Activated T-helper 1 cell treated with anti-CD3 and anti-CD28 coated beads, Interleukin-12 subunit alpha, Interleukin-12 subunit beta, Interleukin-2, Interleukin-4 antibody, amounts not matched to agents 30 ng/mL and 10 ng/mL and 1 ng/mL, durations not matched to agents 14 hours and 24 hours and 36 hours (primary cell): ENCODE measurements at places on chromosomes 16 and 17.

DNA sequence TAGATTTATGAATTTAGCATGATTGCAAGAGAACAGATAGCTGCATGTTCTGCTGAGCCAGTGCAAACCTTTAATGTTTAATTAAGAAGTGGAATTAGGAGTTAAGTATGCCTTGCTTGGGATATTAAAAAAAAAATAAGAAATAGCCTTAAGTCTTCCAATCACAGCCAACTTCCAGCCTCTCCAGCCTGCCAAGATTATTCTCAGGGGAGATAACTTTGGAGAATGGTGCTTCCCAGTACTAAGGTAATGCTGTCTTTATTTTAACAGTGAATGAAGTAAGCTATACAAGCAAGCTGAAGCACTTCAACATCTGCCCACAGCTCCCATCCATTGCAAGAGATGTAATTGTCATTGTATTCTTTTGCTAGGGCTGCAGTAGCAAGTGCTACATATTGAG lies 389.5 kb upstream of the ASIC2 start:
- no peak overlapping the region for H3K27ac ChIP-seq
- no peaks in the 10 kb centered on the region for H3K27me3 ChIP-seq
- no peak overlapping the region for H3K4me3 ChIP-seq

- H3K4me3 ChIP-seq, result no peak overlapping the region
- peaks cover under 1% of the 10 kb centered on the region for H3K27me3 ChIP-seq
- H3K36me3 ChIP-seq, result peaks cover 6% of the 10 kb centered on the region
- H3K27ac ChIP-seq, result no peak overlapping the region
Observed at GRCh38 chr17:77345260-77345910, 204.6 kb downstream of the SEC14L1 start.

DNA sequence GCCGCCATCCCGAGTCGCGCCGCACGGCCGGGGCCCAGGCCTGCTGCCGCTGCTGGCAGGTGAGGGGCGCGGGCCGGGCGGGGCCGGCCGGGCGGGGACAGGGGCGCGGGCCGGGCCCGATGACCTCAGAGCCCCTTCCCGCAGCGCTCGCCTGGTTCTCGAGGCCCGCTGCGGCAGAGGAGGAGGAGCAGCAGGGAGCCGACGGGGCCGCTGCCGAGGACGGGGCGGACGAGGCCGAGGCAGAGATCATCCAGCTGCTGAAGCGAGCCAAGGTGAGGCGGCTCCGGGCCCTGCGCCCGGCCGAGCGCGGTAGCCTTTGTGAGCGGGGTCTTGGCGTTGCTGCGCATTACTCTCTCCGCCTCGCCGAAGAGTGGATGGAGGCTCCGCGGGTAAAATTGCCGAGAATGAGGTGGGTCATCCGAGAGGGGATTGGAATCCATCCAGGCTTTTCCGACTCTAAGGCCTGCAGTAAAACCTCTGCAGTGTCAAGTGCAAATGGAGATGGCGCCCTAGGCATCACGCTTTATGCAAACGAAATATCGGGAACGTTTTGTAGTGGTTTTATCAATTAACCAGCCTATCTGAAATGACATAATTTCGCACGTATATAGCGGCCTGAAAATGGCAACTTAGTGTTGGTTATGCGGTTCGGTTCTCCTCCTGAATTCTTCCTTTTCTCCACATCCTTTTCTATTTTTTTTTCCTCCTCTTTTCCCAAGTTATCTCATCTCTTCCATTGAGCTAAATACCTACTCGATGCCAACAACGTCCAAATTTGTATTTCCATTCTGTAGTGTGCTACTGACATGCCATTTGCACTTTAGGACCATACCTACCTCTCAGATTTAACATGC lies 577 bp downstream of the TTC19 start:
- no peak for DNase-seq
- peaks cover 35% of the 10 kb centered on the region for H3K4me1 ChIP-seq
- peak overlapping the region; percentile 96 for H3K27ac ChIP-seq
- H3K4me3 ChIP-seq, result peak overlapping the region; percentile 96

- no peak overlapping the region for H3K27ac ChIP-seq
- peaks cover 13% of the 10 kb centered on the region for H3K27me3 ChIP-seq
- no peaks in the 10 kb centered on the region for H3K4me1 ChIP-seq
- no peak for DNase-seq
- H3K4me3 ChIP-seq, result no peak overlapping the region
Observed at GRCh38 chr17:49450735-49451134, 36.1 kb upstream of the PHB1 start.

GRCh38 chr17:81408049-81408448 lies 12.8 kb downstream of the BAHCC1 start:
- peaks cover 27% of the 10 kb centered on the region for H3K27me3 ChIP-seq
- peaks cover 5% of the 10 kb centered on the region for H3K4me1 ChIP-seq
- no peak for DNase-seq
- no peak overlapping the region for H3K4me3 ChIP-seq

DNA sequence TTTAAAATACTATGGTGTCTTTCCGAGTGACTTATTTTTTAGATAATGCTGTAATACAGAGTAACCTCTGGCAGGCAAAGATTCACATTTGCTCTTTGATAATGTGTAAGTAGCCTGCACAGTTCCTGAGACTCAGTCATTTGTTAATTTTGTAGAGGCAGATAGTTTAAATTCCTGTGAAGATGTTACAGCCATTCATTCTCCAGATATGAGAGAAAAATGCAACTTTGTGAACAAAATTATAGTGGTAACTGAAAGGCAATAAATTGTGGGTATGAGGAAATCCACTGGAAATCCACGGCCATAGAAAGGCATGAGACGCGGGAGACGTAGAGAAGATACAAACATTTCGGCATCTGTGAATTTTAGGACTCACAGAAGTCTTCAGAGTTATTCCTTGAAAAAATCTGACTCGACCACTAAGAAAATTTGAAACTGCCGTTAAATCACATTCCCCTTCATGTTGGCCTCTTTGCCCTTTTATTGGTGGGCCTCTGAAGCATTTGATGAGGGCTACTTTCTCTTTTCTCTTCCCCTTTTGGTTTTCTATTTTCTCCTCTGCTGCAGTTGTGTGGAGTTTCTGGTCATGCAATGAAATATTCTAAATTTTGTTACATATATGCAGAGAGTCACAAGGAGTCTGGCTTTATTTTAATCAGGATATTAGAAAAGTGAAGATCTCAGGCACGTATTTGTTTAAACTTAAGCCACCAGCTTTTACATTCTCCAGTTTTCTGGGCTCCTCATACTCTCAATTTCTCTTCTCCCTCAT lies 18.8 kb downstream of the HS3ST3A1 start:
- no peak for DNase-seq
- no peaks in the 10 kb centered on the region for H3K4me1 ChIP-seq
- H3K27me3 ChIP-seq, result no peaks in the 10 kb centered on the region
